ENCODE measurements at places on chromosomes 4 and X.

GRCh38 chr4:51835855-51836254 is 7.1 kb upstream of the DCUN1D4 start:
- DNase-seq = no peak

DNA sequence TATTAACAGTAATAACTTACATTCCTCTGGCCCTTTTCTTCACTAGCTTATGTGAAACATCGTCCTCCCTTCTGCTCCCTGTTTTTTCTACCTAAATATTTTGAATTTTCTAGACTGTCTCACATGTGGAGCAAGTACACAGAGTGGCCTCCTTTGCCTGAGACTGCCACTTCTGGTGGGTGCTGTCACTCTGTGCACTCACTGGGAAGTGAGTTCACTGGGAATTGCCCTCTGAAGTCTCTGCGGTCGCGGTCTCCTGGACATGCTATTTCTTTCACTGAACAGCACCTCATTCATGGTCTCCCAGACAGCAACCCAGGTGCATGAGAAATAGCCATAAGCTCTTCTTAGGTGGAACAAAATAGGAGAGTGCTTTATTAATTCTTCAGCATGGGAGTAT is 1179.7 kb upstream of the ADGRL3 start:
- DNase-seq = no peak

DNA sequence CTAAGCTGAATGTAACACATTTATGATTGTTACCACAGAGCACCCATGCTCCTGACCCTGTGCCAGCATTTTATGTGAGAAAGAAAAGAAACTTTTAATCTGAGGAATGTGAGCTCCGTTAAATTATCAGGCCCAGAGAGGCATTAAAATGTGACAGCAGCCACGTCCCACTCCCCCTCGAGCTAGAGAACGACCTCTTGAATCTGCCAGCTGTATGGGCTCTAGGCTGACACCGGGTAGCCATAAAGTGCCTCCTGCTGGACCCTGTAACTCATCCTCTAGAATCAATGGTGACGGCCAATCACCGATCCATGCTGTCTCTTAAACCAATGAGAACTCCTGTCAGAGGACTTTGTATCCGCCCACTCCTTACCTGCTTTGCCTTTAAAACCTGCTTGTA is 110.2 kb upstream of the ADRA2C start:
- DNase-seq = no peak

DNA sequence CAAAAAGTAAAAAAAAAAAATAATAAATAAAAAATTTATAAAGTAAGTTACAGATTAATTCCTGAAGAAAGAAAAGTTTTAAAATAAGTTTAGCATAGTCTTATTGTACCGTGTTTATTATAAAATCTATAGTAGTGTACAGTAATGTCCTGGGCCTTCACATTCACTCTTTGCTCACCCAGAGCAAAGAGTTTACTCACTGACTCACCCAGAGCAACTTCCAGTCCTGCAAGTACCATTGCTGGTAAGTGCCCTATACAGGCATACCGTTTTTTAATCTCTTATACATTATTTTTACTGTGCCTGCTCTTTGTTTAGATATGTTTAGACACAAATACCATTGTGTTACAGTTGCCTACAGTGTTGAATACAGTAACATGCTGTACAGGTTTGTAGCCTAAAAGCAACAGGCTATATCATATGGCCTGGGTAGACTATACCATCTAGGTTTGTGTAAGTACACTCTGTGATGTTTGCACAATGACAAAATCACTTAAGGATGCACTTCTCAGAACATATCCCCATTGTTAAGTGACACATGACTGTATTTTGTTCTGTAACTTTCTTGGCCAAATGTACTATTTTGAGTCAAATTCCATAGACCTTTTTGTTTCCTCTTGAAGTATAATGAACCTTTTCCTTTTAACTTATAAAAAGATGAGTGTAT is 199.0 kb upstream of the NUDT6 start:
- DNase-seq = no peak

DNA sequence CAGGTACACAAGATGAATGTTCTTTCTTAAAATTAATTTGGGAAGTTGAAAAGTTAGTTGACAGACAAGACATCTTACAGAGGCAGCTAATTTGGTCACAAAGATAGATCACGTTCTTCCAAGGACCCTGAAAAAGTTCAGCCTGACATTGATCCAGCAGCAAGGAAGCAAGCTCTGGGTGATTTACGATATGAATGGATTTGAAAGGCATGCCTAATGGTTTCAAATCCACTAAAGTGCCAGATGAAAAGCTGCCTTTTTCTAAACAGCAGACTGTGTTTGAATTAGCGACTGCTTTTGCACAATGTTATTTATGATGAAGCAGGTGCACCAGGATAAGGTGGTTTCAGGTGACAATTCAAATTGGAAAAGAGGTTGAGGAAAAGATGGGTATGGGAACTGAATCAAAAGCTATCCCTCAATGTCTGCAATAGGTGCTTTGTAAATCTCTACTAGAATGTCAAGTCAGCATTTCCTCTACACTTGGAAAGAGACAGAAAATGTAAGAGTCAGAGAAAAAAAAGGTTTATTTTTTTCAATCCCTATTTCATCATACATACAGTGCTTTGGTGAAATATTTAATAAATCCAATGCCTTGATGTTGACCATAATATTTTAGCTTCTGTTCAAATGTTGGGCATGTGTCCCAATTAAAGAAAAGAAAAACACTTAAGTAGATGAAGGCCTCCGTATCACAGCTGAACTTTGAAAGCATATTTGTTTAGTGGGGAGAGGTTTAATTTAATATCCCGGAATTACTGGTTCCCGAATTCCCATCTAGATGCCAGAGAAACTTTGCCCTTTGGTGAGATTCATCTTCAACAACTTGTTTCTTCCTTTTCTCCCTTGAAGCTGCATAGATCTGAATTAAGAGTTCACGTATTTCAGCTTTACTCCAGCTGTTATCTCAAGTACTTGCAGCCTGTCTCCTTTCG is 6.0 kb downstream of the RASGEF1B start:
- no peak for DNase-seq

Data from activated naive CD4-positive, alpha-beta T cell (primary cell).